ENCODE measurements at places on chromosomes 11 and 22.

DNA sequence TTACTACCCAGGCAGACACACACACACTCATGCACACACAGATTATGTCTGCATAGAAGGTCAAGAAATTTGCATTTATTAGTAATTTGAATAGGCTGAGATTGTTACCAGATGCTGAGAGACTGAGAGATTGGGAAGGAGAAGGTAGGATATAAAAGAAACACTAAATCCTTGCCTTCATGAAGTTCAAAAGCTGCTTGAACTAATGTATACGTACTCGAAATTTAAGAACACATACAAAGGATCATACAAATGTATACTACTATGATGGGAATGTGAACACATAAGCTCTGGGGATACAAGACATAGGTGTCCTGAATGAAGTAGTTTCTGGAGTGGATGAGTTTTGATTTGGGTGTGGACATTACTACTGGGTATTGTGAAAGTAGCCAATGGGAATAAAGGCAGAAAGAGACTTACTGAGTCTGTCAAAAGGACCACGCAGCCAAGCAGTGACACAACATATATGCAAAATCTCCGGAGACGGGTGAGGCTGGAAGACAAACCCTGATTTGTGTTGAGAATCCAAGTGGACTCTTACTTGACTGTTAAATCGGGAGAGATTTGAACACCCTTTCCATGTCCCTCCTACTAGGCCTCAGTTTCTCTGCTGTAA lies 7.3 kb upstream of the PKNOX2 start:
- DNase-seq: no peak

GRCh38 chr11:92601048-92601447 lies 368.4 kb upstream of the MTNR1B start:
- no peak for DNase-seq

DNA sequence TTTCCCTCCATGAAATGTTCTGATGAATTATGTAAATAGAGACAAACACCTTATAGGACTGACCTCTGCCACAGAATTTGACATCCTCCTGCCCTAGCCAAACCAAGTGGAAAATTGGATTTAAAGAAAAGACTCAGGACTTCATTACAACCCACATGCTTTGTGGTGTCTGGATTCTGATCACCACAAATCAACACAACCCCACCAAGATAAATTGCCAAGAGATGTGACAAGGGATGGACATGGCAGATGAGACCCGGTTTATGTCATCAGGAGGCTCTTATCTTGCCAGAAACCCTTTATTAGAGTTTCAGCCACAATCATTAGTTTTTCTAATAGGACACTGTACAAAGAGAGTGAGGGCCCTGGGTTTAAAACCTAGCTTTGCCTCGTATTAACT lies 57.9 kb upstream of the SLC6A5 start:
- no peak for DNase-seq

DNA sequence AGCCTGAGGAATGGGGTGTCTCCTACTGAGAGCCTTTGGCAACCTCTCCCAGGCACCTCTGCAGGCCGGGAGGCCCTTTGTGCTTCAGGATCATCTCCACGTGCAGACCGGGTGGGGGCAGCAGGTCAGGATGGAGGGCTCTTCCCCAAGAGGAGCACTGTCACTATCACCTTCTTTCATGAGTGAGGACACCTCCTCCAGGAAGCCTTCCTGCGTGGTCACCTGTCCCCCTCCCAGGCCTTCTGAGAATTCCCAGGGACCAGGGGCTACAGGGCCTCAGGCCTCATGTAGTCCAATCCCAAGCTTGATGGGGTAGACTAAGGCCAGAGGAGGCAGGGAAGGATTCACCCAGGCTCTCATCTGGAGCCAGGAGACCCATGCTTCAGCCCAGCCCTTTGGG lies 57.6 kb downstream of the PDE2A start:
- DNase-seq: no peak

GRCh38 chr11:114061048-114061680 lies 1.7 kb downstream of the ZBTB16 start:
- no peak for DNase-seq

DNA sequence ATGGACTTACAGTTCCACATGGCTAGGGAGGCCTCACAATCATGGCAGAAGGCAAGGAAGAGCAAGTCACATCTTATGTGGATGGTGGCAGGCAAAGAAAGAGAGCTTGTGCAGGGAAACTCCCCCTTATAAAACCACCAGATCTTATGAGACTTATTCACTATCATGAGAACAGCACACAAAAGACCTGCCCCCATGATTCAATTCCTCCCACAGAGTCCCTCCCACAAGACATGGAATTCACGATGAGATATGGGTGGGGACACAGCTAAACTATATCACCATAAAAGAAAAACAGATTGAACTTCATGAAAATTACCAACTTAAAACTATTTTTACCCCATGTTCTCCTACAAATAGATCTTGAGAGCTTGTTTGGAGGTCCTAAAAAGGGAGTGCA lies 19.6 kb downstream of the ENTHD1 start:
- DNase-seq: no peak

DNA sequence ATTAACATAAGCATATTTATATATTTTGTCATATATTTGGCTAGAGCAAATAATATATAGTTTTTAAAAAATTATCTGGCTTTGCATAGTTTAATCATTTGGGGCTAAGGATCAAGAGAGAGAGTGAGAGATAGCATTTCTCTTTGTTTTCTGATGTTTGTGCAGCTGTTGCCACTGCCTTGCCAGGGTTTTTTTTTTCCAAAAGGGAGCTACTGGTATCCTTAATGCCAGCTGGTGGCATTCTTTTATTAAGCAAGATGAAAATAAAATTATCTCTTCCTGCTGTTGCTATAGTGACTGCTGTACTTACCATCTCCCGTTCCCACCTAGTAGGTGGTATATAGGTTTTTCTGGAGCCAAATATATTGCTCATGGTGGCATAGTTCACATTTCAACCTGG lies 793.3 kb upstream of the ARHGAP42 start:
- DNase-seq: no peak

DNA sequence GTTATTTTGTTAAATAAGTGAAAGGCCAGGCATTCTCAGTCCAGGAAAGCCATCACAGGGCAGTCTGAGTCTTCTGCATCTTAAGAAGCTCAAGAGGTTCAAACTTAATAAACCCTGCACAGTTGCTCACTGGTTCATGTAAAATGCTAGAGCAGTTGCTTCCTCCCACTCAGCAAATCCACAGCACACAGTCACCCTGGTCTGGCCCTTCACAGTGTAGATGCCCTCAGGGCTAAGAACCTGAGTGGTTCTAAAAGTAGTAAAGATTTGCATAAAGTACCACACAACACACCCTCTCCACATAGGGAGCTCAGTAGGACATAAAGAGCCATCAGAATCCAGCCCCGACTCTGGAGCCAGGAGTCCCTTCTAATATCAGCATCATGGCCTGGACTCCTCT lies 58.7 kb downstream of the ZNF280B start:
- DNase-seq: no peak

DNA sequence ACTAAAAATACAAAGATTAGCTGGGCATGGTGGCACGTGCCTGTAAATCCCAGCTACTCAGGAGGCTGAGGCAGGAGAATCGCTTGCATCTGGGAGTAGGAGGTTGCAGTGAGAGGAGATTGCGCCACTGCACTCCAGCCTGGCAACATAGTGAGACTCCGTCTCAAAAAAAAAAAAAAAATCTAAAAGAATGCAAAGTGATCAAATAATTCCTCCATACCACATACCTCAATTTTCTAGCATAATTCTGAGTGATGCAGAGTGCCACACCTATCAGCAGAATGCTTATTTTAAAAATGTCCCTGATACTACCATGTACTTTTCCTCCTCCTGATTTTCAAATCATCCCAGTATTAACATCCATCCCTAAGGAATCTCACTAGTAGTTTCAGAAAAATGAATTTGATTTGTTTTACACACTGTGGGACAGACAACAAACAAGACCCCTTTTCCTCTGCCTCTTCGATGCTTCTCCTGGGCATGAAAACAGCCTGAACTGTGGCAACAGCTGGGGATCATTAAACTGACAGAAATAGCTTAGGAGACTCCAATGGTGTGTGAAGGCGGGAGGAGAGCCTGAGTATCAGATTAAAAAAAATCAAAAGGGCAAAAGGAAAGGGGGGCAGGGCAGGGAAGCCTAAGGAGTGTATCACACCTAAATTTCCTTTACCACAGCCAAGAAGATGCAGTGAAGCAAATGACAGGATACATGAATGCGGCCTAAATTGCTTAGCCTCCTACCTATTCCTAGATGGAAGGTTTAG lies 114.7 kb downstream of the SGSM3 start:
- DNase-seq: no peak

DNA sequence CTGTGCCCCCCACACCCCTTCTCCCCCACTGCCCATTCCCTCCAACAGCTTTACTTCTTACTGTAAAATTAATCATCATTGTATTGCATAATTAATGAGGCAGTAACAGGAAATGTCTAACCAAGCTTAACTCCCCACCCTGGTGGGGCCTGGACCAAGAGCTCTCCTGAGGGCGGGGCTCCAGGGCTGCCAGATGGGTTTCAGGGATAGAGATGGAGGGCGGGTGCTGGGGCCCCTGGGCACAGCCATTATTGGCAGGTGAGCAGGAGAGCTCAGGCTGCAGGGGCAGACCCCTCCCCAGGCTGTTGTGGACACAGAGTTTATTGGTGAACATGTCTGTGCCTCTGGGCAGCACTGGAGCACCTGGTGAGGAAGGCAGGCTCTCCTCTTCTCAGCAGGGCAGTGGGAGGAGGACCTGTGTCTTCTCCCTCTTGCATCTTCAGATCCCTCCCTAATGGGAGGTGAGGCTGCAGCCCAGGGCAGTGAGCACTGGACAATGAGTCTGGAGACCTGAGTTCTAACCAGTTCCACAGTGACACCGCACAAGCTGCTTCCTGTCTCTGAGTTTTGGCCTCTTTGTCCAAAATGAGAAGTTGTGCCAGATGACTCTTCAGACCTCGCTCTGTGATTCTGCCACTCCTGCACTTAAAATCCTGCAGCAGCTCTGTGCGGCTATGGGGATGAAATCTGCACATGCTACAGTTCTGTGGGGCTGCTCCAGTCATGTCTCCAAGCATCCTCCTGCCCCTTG lies 233.3 kb downstream of the CEP164 start:
- DNase-seq: no peak

GRCh38 chr11:130512662-130513061 lies 64.2 kb downstream of the ADAMTS15 start:
- DNase-seq: no peak

DNA sequence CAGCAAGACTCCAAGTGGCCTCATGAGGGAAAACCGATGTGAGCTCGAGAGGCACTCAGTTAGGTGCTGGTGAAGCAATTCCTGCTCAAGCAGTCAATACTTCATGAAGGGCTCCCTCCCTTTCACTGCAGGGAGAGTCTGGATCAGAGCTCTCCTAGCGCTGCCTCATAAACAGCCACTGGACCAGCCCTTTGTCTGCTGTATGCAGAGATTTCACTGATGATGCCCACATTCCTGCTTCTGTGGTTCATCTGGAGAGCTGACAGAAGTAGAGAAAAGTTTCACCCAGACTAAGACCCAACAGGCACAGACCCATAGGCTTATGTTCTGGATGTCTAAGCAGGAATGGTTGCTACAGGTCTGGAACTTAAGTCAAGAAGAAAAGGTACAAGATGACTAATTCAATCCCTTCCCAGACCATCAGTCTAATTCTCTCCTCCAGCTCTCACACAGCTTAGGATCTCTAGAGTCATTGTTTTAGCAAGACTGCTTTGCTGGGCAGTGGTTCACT lies 4.0 kb downstream of the UCP2 start:
- DNase-seq: no peak

GRCh38 chr11:40118780-40119179 lies 1340.7 kb downstream of the LRRC4C start:
- DNase-seq: no peak

DNA sequence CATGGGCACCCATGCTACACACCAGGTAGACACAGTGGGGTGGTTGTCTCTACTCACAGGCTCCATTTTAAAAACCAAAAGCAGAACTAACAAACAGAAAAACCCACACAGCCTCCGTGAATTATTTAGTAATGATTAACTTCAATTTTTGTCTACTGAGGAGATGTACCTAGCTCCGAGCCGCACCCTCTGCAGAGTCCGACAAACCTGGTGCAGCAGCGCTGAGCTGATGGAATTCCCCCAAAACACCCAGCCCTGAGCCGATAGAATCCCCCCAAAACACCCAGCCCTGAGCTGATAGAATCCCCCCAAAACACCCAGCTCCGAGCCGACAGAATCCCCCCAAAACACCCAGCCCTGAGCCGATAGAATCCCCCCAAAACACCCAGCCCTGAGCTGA lies 927.0 kb downstream of the BRD1 start:
- DNase-seq: no peak
